Fibroblast of upper back skin (primary cell): ENCODE measurements at places on chromosomes 4 and X.
A peak's percentile ranks its signal among the peaks of the same experiment; 100 is the strongest.

GRCh38 chrX:78754917-78755316 is 7.4 kb downstream of the LPAR4 start:
- DNase-seq: no peak

GRCh38 chr4:88335092-88335665 is 43.5 kb upstream of the HERC6 start:
- DNase-seq: no peak

GRCh38 chrX:67717571-67717970 is 173.8 kb downstream of the AR start:
- DNase-seq: no peak

DNA sequence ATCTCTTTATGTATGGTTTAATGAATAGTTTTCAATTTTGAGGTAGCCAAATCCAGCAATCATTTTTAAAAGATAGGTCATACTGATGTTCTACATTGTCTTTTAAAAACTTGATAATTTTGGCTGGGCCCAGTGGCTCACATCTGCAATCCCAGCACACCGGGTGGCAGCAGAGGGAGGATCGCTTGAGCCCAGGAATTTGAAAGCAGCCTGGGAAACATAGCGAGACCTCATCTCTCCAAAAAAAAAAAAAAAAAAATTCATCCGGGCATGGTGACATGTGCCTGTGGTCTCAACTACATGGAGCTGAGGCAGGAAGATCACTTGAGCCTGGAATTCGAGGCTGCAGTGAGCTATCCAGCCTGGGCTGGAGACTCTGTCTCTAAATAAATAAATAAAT is 419.8 kb downstream of the GALNTL6 start:
- no peak for DNase-seq

GRCh38 chr4:138310498-138310897 is 68.3 kb upstream of the SLC7A11 start:
- peak; percentile 51 for DNase-seq

DNA sequence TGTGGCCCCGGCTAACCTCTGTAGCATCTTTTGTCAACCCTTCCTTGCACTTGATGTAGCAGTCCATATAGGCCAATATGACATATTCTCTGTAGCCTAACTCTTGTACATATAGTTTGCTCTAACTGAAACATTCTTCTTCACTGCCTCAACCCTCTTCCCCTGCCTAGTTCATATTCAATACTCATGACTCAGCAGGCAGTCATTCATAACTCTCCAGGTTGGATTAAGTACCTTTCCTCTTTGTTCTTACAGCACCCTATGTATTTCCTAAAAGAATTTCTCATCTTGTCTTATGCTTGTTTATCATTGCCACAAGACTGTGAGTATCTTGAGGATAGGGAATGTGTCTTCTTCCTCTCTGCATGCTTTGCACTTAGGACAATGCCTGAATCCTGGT is 76.9 kb downstream of the TMLHE start:
- no peak for DNase-seq

DNA sequence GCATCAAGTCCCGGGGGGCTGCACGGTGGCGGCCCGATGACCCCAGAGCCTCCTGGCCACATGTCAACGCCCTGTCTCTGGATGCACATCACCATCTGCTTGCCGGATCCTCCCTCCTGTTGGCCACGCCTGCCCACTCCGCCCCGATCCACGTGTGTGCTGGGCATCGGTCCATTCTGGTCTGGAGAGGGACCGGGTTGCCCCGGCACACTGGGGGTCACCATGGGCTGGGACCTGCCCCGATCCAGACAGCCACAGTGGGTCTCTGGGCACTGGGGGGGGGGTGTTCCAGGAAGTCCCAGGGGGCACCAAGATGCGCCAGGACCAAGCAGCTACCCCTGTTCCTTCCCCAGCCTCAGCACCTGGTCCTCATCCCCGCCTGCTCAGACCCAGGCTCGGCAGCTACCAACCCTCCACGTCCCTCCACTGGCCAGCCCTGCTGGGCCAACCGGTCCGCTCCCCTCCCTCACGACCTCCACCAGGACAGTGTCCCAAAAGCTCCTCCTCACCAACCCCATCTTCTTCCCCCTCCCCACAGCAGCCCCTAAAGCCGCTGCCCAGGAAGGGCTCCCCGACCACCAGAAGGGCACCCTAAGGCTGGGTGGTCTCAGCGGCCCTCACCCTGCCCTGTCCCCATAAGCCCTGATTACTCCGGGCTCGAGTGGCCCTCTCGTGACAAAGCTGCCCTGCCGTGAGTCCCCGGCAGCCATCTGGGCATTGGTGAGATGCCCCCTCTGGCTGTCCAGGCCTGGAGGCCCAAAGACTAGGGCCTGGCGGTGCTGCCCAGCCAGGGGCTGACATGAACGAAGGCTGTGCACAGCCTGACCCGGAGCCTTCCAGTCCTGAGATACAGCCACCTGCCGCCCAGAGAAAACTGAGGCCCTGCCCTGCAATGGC is 4.6 kb downstream of the CTBP1 start:
- DNase-seq: no peak

DNA sequence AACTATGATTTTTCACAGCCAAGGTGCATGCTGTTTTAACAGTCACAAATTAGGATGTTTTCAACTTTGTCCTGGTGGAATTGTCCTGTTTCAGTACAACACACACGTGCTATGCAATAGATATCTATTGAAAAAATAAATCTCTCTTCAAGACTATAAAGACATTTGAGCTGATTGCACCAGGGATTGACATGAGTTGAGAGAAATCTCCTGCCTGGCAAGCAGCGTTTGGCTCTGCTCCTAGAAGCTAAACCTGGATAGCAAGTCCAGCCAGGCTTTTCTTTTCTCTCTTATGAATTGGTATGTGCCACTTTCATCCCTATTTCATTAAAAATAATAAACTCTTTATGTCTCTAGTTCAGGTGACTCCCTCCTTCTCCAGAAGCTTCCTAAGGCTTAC is 16.6 kb upstream of the NPNT start:
- no peak for DNase-seq

DNA sequence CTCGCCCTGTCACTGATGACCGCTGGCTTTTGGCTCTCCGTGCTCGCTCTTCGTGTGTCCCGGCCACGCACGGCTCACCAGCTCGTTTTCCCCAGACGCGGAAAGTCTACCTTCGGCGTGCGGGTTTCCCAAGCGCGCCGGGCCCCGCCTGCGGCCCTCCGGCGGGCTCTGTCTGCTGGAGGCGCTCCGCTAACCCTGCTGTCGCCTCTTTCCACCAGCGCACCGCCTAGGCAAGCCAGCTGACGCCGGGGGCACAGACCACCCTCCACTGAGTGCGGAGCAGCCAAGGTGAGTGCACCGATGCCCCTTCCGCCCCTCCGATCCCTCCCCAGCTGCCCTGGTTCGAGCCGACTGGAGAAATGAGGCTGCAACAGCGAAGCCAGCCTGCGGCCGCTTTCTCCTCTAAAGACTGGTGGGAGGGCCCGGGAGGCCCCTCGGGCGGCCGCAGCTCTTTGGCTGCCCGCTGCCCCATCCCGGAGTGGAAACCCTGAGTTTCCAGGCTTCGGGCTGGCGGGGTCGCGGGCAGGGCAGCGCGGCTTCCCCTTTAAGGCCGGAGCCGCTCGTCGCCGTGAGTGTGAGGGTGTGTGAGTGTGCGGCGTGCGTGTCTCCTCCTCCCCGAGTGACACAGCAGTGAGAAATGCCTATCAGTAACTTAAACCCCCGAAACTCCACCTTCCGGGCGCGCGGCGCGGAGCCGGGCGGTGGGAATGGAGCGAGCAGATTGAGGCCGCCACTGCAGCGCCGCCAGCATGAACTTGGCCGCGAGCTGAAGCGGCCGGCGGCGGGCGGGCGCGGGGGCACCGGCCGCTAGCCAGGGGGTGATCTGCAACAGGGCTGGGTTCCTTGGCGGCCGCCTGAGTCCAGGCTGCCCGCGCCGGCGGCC is at the start of gene MAMLD1:
Gene MAMLD1, plus strand, starts transcription at position 719 of the 883 bp plus-strand sequence. CDS start 82,200 bp downstream, outside the sequence.
- DNase-seq: peak; percentile 82

- peak; percentile 45 for DNase-seq
These were observed 27.3 kb downstream of the ZNF330 start for GRCh38 chr4:141248029-141248428.

DNA sequence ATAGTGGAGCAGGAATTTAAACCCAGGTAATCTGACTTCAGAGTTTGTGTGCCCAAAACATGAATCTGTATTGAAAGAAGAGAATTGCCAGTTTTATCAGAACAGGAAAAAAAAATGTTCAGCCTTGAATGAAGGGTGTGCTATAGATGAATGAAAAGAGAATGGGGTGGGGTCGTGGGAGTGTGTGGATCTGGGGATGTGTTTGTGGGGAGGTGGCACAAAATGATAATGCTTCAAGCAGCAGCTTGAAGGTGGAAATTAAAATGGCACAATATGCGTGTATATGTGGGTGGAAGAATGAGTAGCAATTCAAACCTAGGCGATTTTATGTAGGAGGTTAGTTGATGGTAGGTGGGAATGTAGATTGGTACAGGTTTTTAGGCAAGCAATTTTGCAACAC is 122.2 kb downstream of the IL1RAPL1 start:
- DNase-seq: no peak

GRCh38 chr4:16676230-16676770 is 222.1 kb downstream of the LDB2 start:
- DNase-seq: no peak

GRCh38 chr4:55386073-55386472 is 9.7 kb upstream of the TMEM165 start:
- DNase-seq: no peak

- DNase-seq: peak; percentile 95
These were observed 59.6 kb upstream of the RASSF6 start for GRCh38 chr4:73679836-73680235.

DNA sequence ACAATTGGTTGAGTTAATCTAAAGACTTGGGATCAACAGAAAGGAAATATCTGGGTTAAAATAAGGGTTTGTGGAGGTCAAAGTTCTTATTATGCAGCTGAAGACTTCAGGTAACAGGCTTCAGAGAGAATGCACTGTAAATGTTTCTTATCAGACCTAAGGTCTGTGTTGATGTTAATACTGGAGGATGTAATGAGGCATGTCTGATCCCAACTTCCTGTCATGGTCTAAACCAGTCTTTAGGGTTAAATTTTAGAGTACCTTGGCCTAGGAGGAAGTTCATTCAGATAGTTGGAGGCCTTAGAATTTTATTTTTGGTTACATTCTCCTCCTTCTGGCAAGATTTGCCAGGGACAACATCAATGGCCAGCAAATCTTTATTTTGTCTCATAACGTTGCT is 72.1 kb upstream of the GC start:
- DNase-seq: no peak
